ENCODE measurements at places on chromosomes 2 and 18. TPM values are rescaled to one million over a fixed set of nuclear protein-coding genes. Genes with fewer than 3 reads are reported as not detected.
A peak's percentile ranks its signal among the peaks of the same experiment; 100 is the strongest.

DNA sequence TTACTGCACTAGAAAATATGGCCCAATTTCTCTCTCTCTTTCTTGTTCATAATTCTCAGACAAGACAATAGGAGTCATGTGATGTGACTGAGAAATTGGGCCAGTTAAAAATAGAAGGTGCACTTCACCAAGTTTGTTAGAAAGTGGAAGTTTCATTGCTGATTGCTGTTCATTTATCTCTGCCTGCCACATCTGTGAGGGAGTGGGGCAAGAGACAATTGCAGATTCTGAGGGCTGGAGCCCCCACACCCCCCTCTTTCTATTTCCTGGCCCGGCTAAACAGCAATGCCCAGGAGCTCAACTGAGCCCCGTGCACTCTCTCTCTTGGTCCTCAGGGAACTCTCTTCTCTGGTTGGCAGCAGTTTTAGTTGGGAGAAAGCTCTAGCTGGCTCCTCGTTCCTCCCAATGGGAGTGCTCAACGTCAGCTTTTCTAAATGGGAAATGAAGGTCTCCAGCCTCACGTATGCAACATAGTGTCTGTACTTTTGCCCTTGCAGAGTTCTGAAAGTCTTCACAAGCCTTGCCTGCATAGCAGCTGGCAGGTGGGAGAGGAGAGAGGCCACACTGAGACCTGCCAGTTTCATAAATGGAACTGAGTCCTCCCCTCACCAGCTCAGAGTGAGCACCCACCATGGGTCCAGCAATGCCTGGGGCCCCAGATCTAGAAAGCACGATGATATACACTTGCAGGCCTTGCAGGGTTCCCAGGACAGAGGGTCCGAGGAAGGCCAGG lies 115.7 kb downstream of the MYCN start:
- peaks cover 8% of the 10 kb centered on the region for H3K4me1 ChIP-seq
- no peaks in the 10 kb centered on the region for H3K27me3 ChIP-seq
- H3K36me3 ChIP-seq: no peaks in the 10 kb centered on the region
- no peak for DNase-seq
- H3K4me3 ChIP-seq: no peak overlapping the region

Gene TMEM214
- 36.0 TPM for total RNA-seq

- H3K27ac ChIP-seq: peak overlapping the region; percentile 62
- DNase-seq: no peak
- no peaks in the 10 kb centered on the region for H3K36me3 ChIP-seq
- H3K4me1 ChIP-seq: peaks cover 65% of the 10 kb centered on the region
- H3K4me3 ChIP-seq: no peak overlapping the region
- H3K27me3 ChIP-seq: no peaks in the 10 kb centered on the region
These were observed 5.4 kb upstream of the RNF181 start for GRCh38 chr2:85589982-85590791.

GRCh38 chr18:80067321-80067720 lies 33.1 kb downstream of the RBFA start:
- H3K4me3 ChIP-seq: no peak overlapping the region
- no peak for DNase-seq
- no peaks in the 10 kb centered on the region for H3K27me3 ChIP-seq

DNA sequence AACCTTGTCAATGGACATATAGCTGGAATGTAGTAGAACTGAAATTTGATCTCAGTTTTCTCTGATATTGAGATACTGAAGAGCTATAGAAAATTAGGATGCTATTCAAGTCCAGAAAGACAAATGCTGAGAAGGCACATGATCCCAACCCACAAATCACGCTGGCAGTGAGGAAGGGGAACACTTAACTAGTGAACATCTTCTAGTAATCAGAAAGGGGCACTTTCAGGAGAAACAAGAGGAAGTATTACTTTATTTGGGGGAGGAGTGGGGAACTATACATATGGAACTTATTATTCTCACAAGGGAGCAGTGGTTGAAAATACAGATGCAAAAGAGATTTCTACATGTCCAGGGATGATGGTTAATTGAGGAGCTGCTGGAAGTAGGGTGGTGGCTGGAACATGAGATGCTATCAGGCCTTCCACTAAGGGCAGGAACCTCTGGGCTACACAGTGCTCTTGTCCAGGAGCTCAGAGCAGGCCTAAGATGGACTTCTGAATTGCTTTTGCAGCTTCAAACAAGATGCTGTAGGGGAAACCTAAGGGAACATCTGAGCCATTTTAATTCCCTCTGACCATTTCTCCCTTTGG lies 79.3 kb downstream of the TGFA start:
- no peak overlapping the region for H3K4me3 ChIP-seq
- DNase-seq: no peak
- H3K36me3 ChIP-seq: no peaks in the 10 kb centered on the region
- no peaks in the 10 kb centered on the region for H3K4me1 ChIP-seq
- no peak overlapping the region for H3K27ac ChIP-seq
- no peaks in the 10 kb centered on the region for H3K27me3 ChIP-seq

Gene IL1F10
- not detected for total RNA-seq

DNA sequence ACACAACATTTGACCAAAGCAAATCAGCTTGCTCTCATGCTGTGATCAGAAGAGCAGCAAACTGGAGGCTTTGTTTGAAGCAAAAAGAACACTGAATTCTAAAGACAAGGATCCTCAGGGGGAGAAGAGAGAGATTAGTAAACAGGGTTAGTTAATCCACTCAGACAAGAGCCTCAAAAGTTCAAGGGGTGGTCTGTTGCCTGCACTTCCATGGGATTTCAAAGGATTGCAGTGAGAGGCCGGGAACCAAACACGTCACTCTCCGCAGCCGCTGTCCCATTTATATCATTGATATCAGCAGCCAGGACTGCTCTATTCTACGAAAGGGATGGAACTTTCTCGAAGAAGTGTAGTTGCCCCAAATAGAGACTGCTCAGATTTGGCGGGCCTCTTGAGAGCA lies 97.8 kb upstream of the SP3 start:
- H3K27me3 ChIP-seq: no peaks in the 10 kb centered on the region
- no peak overlapping the region for H3K27ac ChIP-seq
- no peaks in the 10 kb centered on the region for H3K36me3 ChIP-seq
- no peaks in the 10 kb centered on the region for H3K4me1 ChIP-seq
- no peak overlapping the region for H3K4me3 ChIP-seq
- DNase-seq: no peak

DNA sequence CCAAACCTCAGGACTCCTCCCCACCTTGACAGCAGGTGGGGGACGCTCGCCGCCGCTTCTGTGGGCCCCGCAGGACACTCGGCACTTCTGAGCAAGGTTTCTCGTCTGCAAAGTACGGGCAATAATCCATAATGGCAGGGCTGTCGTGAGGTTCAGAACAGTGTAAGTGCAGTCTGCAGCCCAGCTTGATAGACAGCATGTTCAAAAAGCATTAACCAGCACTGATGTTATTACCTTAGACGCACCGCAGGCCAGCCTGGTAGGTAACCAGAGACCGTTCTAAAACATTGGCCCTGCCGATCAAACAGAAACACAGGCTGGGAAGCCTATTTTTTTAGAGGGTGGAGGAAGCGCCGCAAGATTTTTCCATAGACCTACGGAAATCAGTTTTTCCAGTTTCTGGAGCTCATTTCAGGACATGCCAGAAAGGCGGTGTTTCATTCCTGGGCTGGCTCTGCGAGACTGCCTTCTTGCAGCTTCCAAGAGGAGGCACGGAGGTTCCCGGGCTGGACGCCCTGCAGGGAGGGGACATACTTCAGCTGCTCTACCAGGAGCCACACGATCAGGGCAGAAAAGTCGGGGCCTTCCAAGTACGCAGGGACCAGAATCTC lies 148.7 kb downstream of the TPO start:
- DNase-seq: peak; percentile 45
- no peaks in the 10 kb centered on the region for H3K4me1 ChIP-seq
- no peaks in the 10 kb centered on the region for H3K36me3 ChIP-seq
- H3K4me3 ChIP-seq: no peak overlapping the region
- H3K27me3 ChIP-seq: no peaks in the 10 kb centered on the region

GRCh38 chr2:169716238-169716886 lies 17.3 kb upstream of the KLHL23 start:
- peaks cover 33% of the 10 kb centered on the region for H3K4me1 ChIP-seq
- H3K4me3 ChIP-seq: peak overlapping the region; percentile 40
- H3K27ac ChIP-seq: no peak overlapping the region

Gene ATP6V1C2
- total RNA-seq: not detected

Gene DOK6
- 1.4 TPM for total RNA-seq

Measured in sigmoid colon (tissue), 7 donors.